ENCODE measurements at places on chromosomes 7 and 10. TPM values are rescaled to one million over a fixed set of nuclear protein-coding genes. Genes with fewer than 3 reads are reported as not detected.
A peak's percentile ranks its signal among the peaks of the same experiment; 100 is the strongest.

- DNase-seq = no peak
These were observed 146.1 kb downstream of the SLC16A9 start for GRCh38 chr10:59563531-59563930.

DNA sequence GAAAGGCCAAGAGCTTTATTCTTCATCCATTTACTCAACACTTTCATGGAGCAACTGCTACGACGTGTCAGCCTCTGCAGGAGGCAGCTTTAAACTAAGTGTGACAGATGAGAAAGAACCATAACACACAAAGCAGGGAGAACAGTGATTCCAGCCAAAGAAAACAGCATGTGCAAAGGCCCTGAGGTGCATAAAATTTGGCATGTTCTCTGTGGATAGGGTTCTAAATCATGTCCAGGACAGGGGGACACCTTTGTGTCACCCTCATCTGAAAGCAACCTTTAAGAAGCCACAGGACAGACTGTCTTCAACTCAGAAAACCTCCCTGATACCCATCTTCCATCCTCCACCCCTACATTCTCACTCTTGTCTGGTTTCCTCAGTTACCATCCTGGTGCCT, 116.6 kb downstream of the KCNMA1 start:
- no peak for DNase-seq

GRCh38 chr10:33631991-33632390, 297.5 kb upstream of the NRP1 start:
- no peak for DNase-seq

DNA sequence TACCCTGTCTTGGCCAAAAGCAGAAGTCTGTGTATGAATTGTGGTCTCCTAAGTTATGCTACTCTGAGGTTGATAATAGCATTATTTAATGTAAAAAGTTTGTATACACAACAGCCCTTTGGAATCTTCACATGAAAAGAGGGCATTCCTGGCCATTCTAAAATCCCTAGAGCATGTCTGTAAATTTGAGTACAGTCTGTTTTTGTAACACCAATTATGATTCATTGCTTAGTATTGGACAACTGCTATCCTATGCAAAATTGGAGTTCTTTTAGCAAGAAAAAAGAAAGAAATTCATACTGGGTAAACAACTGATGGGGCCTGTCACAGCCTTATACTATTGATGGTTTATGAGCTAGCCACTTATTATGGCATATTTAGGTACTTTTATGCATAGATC, 10.2 kb downstream of the CUTC start:
- DNase-seq = peak; percentile 78

Gene CH25H
- 0.06 TPM for total RNA-seq

- DNase-seq = no peak
These were observed 88.4 kb downstream of the FAS start for GRCh38 chr10:89078724-89079672.

DNA sequence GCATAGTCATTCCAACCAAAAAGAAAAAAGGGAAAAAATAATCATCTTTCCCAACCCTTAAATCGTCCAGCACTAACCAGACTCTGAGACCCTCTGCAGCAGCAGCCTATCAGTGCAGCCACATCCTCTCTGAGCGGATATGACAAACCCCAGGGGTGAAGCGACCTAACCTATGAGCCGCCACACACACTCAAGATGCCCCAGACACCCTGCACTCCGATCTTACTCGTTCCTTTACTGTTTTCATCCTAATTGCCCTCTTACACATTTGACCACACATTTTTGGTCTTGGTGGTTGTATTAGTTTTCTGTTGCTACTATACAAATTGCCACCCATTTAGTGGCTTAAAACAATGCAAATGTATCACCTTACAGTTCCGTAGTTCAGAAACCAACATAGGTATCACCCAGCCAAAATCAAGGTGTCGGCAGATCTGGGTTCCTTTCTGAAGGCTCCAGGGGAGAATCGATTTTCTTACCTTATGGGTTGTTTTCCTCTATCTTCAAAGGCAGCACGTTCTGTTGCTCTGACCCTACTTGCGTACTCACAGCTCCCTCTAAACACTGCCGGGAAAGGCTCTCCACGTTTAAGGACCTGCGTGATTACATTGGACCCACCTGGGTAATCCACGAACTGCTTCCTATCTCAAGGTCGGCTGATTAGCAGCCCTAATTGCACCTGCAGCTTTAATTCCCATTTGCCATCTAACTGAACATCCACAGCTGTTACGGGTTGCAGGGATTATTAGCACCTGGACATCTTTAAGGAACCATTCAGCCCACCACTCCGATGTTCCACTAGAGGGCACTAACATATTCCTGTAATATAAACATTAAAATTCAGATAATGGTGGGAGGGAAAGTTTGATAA, 37.3 kb upstream of the PRSS1 start:
- peak; percentile 28 for DNase-seq

GRCh38 chr10:44233561-44234482, 151.1 kb downstream of the CXCL12 start:
- no peak for DNase-seq

GRCh38 chr7:159030490-159031134, 114.1 kb downstream of the VIPR2 start:
- no peak for DNase-seq

Gene PAX4
- not detected for total RNA-seq

- peak; percentile 8 for DNase-seq
These were observed 810.7 kb downstream of the MAGI2 start for GRCh38 chr7:78642751-78643150.

DNA sequence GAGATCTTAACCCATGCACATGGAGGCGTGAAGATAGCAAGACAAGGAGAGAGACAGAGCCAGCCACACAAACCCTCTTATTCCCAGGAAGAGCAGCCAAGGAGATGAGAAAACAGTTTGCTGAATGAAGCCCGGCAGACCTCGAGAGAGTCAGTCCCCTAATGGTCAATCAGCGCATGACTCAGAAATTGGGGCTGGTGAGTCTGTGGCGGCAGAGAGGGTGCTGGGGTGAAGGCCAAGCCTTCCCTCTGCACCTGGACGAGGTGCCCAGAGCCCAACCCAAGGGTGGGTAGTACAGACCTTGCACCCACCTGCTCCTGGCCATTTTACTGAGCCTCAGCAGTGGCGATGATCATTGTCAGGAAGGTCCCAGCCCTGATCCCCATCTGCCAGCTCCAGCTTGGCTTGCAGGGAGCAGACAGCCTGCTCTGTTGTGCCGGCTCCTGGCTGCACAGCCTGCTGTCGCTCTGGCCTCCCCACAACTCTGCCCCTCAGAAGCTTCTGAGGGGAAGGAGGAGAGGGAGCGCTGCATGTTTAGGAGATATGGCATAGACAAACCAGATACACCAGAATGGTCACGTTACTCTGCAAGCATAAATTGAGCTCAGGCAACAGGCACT, 256.6 kb downstream of the RPS24 start:
- no peak for DNase-seq

- no peak for DNase-seq
These were observed 29.7 kb downstream of the TMEM270 start for GRCh38 chr7:73890555-73891147.

Gene FMC1
- 14.7 TPM for total RNA-seq

Data from LHCN-M2 (cell line).